T47D (cell line): ENCODE measurements at places on chromosomes 4 and X.

- DNase-seq, result no peak
Observed at GRCh38 chr4:43471950-43472349, 579.4 kb downstream of the GRXCR1 start.

- no peak for DNase-seq
Observed at GRCh38 chr4:112946127-112946526, 103.3 kb upstream of the ANK2 start.

- DNase-seq, result no peak
Observed at GRCh38 chr4:34644579-34645115, 1599.7 kb downstream of the ARAP2 start.

- DNase-seq, result no peak
Observed at GRCh38 chr4:171929477-171929876, 116.3 kb downstream of the GALNTL6 start.

GRCh38 chr4:62517716-62518115 lies 1317.6 kb downstream of the ADGRL3 start:
- DNase-seq, result no peak

DNA sequence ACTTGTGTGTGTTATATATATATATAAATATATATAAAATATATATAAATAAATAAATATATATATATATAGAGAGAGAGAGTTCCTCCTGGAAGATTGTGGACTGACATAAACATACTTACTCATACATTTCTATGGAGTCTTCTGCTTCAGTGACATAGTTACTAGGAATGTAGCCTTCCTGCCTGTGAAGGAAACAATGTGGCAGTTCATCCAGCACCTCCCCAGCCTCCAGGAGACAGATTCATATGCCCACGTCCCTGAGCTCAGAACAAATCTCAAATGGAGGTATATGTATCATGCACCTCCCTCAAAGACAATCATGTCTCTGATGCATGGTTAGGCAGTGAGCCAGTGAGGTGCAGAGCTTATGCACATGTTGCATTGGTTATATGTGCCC lies 11.4 kb upstream of the TIMM8A start:
- no peak for DNase-seq

- no peak for DNase-seq
Observed at GRCh38 chr4:167897116-167897515, 195.2 kb upstream of the ANXA10 start.

- no peak for DNase-seq
Observed at GRCh38 chr4:46081674-46082073, 42.2 kb downstream of the GABRG1 start.

GRCh38 chr4:111475001-111475400 lies 670.3 kb upstream of the FAM241A start:
- peak; percentile 55 for DNase-seq

DNA sequence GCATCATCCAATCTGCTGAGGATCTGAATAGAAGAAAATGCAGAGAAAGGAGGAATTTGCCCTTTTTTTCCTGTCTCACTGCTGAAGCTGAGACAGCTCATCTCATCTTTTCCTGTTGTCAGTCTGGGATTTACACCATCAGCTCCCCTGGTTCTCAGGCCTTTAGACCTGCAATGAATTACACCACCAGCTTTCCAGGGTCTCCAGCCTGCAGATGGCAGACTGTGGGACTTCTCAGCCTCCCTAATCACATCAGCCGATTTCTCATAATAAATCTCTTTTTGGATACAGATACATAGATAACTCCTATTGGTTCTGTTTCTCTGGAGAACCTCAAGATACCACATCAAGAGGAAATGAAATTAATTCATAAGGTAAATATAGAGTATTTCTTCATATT lies 134.6 kb upstream of the MAB21L2 start:
- no peak for DNase-seq

GRCh38 chr4:9949573-9949972 lies 71.7 kb downstream of the SLC2A9 start:
- no peak for DNase-seq

DNA sequence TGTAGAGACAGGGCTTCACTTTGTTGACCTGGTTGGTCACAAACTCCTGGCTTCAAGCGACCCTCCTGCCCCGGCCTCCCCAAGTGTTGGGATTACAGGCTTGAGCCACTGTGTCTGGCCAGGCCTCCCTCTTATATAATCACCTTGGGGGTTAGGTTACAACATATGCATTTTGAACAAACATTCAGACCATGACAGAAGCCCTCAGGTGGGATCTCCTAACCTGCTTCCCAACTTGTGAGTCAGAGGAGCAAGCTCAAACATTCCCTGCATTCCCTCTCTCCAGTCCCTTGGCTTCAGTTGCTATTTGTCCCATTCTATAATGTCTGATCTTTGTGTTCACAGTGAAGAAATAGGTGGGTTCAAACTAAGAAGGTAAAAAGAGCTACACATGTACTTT lies 76.5 kb upstream of the NRK start:
- DNase-seq, result peak; percentile 56

GRCh38 chrX:96692454-96692853 lies 7.8 kb downstream of the DIAPH2 start:
- DNase-seq, result no peak

- no peak for DNase-seq
Observed at GRCh38 chr4:70678383-70678999, 9.8 kb upstream of the UTP3 start.

DNA sequence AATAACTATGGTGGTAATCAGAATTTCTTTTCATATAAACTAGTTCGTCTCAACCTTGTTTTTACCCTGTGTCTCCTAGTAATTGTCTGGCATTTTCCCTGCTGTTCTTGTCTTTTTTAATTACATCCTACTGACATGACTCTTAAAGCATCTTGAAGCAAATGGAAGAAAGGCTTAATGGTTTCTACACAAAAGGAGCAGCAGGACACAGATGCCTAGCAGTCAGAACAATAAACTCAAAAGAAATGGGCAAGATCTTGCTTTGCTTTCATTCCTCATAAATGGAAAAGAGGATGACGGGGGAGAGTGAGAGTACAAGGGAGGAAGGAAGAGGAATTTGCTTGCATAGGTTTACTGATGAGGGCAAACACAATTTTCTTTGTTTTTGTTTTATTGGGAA lies 293.2 kb upstream of the EMCN start:
- DNase-seq, result no peak

GRCh38 chrX:112818114-112819007 lies 22.3 kb downstream of the AMOT start:
- DNase-seq, result no peak

GRCh38 chr4:88866862-88867550 lies 169.4 kb upstream of the NAP1L5 start:
- no peak for DNase-seq

DNA sequence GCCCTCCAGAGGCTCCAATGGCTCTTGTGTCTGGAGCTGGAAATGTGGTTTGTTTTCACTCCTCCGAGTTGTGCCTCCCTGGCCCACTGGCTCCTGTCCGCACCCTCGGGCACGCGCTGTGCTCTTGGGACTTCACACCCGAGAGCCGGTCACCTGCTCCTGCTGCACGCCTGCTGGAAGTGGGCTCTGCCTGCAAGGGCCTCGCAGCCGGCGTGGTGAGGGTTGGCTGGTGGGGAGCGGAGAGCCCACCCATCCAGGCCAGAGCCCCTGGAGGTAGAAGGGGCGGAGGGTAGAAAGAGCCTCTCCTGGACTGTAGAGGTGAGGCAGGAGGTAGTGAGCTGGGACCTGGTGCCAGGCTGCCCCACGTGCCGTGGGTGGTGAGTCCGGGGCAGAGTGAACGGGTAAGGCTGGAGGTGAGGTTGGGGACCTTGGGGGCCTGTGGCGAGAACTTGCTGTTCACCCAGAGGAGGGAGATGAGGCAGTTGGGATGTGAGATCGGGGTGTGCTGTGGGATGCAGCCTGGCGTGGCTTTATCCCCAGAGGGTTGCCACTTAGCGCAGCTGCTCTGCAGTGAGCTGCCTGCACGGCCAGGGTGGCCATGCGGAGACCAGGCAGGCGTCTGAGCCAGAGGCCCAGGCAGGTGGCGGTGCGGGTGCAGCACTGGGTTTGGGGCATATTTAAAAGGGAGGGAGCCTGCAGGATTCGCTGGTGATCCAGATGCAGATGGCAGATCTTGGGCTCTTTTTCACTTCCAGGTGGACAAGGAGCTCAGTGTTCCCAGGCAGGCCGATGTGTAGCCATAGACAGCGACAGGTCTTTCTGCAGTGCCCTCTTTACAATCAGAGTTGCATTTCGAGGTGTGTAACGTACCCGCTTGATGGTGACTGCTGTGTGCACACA lies 48.8 kb downstream of the PCGF3 start:
- DNase-seq, result no peak

DNA sequence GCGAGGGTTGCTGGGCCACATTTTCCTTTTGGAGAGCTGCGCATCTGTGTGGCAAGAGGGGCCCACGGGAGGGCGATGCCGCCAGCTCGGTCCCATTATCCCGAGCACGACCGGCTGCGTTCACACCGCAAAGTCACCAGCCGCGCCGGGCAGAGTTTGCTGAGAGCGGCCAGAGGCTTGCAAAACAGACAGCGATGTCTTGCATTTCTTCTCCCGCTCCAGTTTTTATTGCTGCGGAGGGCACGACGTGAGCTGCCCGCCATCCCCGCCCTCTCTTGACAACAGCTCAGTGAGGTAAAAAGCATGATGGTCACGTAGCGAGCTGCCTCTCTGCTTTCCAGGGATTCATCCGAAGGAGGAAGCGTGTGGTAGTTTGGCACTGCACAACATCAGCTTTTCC lies 102.1 kb upstream of the TENM3 start:
- DNase-seq, result no peak

- DNase-seq, result no peak
Observed at GRCh38 chr4:151359576-151359975, 34.2 kb upstream of the SH3D19 start.

DNA sequence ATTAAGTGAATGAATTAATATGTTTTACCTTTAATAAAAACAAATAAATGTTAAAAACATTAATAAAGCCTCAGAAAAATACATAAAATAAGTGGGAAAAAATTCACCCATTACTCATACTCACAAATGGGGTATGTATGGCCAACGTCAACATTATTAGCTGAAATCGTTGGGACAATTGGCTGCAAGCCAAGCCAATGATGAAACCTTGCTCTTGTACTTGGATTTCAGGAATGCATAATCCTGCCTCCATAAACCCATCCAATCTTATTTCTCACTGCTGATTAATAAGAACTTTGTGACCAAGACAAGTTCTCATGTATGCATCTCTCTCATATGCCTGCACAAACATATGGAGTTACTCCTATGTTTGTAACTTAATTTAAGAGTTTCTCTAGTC lies 35.3 kb upstream of the ADAMTS3 start:
- no peak for DNase-seq

GRCh38 chr4:2079926-2080325 lies 20.8 kb downstream of the NAT8L start:
- no peak for DNase-seq

DNA sequence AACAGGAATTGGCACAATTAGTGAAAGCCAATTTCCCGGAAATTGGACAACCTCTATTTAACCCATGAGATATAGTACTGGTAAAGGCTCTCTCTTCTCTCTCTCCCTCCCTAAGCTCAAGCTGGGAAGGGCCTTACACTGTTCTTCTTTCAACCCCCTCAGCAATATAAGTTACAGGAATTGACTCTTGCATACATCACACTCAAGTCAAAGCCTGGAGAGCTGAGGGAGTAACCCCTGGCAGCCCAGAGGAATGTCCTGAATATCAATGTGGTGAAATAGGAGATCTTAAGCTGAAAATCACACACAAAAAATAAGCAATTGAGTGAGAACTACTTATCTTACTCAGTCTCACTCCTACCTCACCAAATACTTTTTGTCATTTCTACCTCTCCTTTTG lies 186.9 kb upstream of the SPOCK3 start:
- no peak for DNase-seq

DNA sequence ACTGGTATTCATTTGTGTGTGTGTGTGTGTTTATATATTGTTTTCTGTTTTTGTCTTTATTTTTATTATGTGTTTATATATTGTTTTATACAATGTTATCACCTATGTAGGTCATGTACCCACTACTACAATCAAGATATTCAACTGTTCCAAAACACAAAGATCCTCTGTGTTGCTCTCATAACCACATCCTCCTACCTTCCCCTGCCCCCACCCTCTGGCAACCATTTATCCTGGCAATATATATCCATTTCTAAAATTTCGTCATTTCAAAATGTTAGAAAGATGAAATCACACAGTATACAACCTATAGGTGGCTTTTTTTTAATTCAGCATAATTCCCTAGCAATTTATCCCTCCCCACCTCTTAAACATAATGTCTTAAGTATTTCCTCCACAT lies 18.8 kb upstream of the RPL34 start:
- DNase-seq, result no peak
